ENCODE measurements at places on chromosomes 7 and 10.

DNA sequence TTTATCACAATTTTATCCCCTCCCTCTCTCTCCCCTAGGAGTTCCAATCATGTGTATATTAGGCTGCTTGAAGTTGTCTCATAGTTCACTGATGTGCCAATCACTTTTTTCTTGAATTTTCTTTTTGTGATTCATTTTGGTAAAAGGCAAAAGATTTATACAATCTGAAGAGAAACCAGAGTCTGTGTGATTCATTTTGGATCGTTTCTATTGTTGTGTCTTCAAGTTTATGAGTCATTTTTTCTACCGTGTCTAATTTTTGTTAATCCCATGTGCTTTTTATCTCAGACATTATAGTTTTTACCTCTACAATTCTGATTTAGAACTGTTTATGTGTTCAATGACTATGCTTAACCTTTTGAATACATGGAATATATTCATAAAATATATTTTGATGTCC lies 483.9 kb upstream of the AUTS2 start:
- DNase-seq = no peak

GRCh38 chr7:78176171-78176570 lies 377.6 kb downstream of the PHTF2 start:
- no peak for DNase-seq

GRCh38 chr7:1523208-1523607 lies 7.3 kb upstream of the MAFK start:
- DNase-seq = no peak

DNA sequence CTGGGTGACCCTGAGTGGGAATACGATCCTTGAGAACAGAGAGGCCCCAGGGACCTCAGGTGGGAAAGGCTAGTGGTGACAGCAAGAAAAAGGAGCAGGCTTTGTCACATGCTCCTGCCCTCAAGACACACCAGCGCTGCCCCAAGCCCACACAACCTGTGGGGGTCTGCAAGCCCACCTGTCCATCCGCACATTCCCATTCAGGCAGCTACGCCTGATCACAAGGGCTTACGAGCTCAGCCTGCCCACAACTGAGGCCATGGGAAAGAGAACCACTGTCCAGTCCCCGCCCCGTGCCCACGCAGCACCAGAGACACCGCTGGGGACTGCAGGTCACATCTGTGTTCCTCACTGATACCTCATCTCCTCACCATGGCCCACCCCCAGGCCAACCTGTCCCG lies 26.7 kb downstream of the EBF3 start:
- no peak for DNase-seq

- DNase-seq = no peak
Measured at GRCh38 chr7:94649450-94649849, 6.5 kb downstream of the SGCE start.
